Nephron progenitor cell (in vitro differentiated cells): ENCODE measurements at places on chromosomes 4 and X.

GRCh38 chr4:113355550-113356371, 306.3 kb downstream of the ANK2 start:
- H3K36me3 ChIP-seq = peaks cover 38% of the 10 kb centered on the region
- DNase-seq = no peak
- no peak overlapping the region for H3K27ac ChIP-seq

DNA sequence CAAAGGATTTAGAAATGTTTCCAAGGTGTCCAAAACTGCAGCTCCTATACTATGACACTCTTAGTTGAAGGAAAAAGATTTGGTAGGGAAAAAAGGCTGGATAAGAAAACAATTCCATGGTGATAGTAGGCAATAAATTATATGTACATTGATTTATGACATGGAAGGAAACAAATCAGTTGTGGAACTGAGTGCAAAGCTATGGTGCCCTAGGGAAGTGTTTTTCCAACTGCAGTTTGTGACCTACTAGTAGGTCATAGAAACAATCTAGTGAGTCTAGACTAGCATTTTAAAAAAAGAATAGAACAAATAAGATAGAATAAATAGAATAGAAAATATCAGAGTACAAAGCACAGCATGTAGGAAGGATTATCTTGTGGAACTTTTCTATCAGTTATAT, 58.4 kb upstream of the TSPAN5 start:
- H3K4me3 ChIP-seq = no peak overlapping the region
- H3K4me1 ChIP-seq = peaks cover 16% of the 10 kb centered on the region
- H3K27ac ChIP-seq = peak overlapping the region; percentile 17
- H3K36me3 ChIP-seq = peaks cover 6% of the 10 kb centered on the region
- H3K27me3 ChIP-seq = peaks cover 3% of the 10 kb centered on the region
- DNase-seq = no peak

GRCh38 chrX:150216716-150217115, 146.4 kb upstream of the MAMLD1 start:
- peaks cover 9% of the 10 kb centered on the region for H3K4me1 ChIP-seq
- peaks cover 22% of the 10 kb centered on the region for H3K27me3 ChIP-seq
- H3K27ac ChIP-seq = no peak overlapping the region

DNA sequence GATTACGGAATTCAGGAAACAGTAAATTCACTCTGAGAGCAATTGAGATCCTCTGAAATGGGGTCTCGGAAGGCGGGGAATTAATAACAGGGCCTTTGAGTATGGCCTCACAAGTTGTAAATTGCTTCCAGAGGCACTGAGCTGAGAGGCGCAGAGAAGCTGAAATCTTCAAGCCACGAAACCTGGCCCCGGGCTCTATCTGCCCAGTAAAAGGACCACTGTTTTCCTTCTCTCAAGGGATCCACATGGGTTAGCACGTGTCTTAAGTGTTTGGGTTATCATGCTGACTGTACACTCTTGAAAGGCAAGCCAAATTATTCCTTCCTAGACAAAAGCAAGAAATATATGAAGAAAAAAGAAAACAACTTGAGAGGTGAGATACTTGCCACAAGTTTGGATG, 1012.9 kb upstream of the FTHL17 start:
- H3K36me3 ChIP-seq = no peaks in the 10 kb centered on the region
- no peak overlapping the region for H3K27ac ChIP-seq
- DNase-seq = no peak
- H3K4me3 ChIP-seq = no peak overlapping the region
- no peaks in the 10 kb centered on the region for H3K4me1 ChIP-seq

DNA sequence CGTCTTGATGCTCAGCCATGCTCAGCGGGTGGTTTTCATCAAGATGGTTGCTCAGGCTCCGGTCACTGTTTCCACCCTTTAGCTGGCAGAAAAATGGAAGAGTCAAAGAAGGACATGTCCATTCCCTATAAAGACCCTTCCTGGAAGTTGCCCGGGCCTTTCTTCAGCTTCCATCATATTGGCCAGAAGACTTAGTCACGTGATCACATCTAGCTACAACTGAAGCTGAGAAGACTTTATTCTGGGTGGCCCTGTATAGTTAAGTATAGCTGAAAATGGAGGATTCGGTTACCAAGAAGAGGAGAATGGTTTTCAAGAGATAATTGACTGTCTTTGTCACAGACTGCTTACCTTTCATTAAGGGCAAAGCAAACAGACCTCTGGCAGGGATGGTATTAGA, 296.7 kb upstream of the CASK start:
- no peak overlapping the region for H3K4me3 ChIP-seq
- no peak for DNase-seq
- H3K4me1 ChIP-seq = peaks cover 12% of the 10 kb centered on the region
- H3K27ac ChIP-seq = no peak overlapping the region
- no peaks in the 10 kb centered on the region for H3K36me3 ChIP-seq

- H3K27ac ChIP-seq = no peak overlapping the region
- peaks cover 84% of the 10 kb centered on the region for H3K27me3 ChIP-seq
- H3K4me1 ChIP-seq = peaks cover 37% of the 10 kb centered on the region
- H3K4me3 ChIP-seq = peak overlapping the region; percentile 81
- peak; percentile 34 for DNase-seq
These were observed 1.1 kb upstream of the SEL1L3 start for GRCh38 chr4:25863831-25864418.

GRCh38 chrX:118350706-118351105, 4.8 kb downstream of the WDR44 start:
- peaks cover 40% of the 10 kb centered on the region for H3K4me1 ChIP-seq
- no peak overlapping the region for H3K27ac ChIP-seq
- H3K36me3 ChIP-seq = no peaks in the 10 kb centered on the region
- no peak overlapping the region for H3K4me3 ChIP-seq
- H3K27me3 ChIP-seq = peaks cover 4% of the 10 kb centered on the region

GRCh38 chrX:149699761-149700160, 12.1 kb upstream of the MAGEA11 start:
- H3K27me3 ChIP-seq = peaks cover 7% of the 10 kb centered on the region
- no peak for DNase-seq
- no peaks in the 10 kb centered on the region for H3K4me1 ChIP-seq
- H3K4me3 ChIP-seq = no peak overlapping the region

DNA sequence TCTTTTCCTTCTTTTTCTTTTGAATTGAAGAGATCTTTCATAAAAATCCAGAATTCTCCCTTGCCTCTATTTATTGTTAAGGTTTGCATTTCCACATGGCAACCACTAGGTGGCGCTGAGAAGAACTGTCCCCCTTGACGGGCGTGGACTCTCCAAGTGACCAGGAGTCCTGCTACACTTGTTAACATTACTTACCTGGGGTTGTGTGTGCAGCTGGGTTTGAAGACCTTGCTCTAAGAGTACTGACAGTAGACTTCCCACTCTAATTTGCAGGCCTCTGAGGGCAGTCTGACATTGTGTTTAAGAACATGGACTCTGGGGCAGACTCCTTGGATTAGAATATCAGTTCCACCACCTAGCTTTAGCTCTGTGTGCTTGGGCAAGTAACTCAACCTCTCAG, 52.8 kb downstream of the GPRIN3 start:
- no peak overlapping the region for H3K27ac ChIP-seq
- H3K36me3 ChIP-seq = no peaks in the 10 kb centered on the region
- H3K4me1 ChIP-seq = peaks cover 2% of the 10 kb centered on the region
- H3K4me3 ChIP-seq = no peak overlapping the region
- peaks cover 3% of the 10 kb centered on the region for H3K27me3 ChIP-seq

GRCh38 chr4:103100691-103101090, 1.1 kb upstream of the BDH2 start:
- H3K4me1 ChIP-seq = peaks cover 40% of the 10 kb centered on the region
- no peak overlapping the region for H3K27ac ChIP-seq
- no peak for DNase-seq

DNA sequence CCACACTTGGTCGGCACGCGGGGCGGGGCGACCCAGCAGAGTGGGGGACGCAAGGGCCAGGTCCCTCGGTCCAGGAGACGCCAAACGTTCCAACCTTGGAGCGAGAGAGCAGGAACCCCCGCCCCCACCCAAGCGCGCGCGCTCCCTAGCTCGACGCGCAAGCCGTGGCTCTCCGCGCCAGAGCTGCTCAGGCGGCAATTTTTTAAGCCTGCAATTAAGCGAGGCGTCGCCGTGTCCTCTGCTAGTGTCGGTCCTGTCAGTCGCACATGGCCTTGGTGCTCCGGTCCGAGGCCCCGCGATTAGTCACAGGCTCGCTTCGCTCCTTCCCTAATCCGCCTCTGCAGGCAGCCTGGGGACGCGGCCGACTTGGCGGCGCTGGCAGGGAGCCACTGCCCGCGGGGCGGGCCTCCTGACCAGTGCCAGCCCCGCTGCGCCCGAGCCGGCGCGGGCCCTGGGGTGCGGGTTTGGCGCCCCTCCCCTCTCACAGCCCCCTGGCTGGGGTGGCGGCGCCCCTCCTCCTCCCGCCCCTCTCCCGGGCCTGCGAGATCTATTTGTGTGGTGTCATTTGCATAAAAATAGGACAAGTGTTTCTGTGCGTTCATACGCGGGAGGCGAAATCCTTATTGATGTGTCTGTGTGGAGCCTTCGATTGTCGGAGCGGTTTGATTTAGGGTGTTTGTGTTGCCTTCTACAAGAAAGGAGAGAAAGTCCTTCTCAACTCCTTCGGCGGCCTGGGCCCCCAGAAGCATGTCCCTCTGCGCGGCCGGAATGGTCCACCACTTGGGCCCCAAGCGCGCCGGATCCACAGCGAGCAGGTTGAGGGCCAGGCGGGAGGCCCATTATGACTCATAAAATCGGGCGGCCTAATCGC, 9.8 kb upstream of the BCOR start:
- peaks cover 34% of the 10 kb centered on the region for H3K4me1 ChIP-seq
- peaks cover 28% of the 10 kb centered on the region for H3K27me3 ChIP-seq
- H3K36me3 ChIP-seq = no peaks in the 10 kb centered on the region
- H3K4me3 ChIP-seq = peak overlapping the region; percentile 77
- peak; percentile 54 for DNase-seq
- no peak overlapping the region for H3K27ac ChIP-seq

DNA sequence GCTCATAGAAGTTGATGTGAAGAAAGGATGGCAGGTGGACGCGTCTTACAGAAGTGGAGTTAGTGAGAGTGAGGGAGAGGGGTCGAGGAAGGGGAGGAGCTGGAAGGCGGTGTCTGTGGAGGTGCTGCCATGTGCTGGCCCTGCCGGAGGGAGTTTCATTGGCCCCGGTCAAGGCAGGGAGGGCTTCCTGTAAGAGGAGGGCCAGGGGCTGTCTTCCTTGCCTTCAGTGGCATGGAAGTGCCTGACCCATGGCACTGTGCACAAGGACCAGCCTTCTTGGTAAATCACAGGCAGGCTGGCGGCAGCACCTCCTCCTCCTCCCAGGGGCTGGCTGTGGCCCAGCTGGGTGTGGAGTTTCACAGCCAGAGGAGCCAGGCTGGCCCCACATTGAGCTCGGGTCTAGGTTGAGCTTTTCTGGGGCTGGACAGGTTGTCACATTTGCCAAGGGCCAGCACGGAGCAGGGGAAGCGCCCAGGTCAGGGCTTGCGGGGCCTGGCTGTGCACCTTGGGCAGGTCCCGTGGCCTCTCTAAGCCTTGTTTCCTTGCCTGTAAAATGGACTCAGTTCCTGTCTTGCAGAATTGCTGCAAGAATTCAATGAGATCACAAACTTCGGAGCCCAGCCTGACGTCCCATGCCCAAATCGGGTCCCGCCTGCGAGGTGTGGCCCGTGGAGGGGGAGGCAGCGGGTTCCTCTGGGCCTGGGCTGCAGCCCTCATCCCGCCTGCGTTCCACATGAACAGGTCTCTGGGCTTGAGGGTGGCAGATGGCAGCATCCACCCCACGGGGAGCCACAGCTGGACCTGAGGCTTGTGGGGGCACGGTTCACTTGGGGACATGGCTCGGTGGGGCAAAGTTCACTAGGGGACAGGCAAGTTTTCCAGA, 7.0 kb downstream of the HTRA3 start:
- H3K4me3 ChIP-seq = no peak overlapping the region
- no peak for DNase-seq
- no peaks in the 10 kb centered on the region for H3K36me3 ChIP-seq

DNA sequence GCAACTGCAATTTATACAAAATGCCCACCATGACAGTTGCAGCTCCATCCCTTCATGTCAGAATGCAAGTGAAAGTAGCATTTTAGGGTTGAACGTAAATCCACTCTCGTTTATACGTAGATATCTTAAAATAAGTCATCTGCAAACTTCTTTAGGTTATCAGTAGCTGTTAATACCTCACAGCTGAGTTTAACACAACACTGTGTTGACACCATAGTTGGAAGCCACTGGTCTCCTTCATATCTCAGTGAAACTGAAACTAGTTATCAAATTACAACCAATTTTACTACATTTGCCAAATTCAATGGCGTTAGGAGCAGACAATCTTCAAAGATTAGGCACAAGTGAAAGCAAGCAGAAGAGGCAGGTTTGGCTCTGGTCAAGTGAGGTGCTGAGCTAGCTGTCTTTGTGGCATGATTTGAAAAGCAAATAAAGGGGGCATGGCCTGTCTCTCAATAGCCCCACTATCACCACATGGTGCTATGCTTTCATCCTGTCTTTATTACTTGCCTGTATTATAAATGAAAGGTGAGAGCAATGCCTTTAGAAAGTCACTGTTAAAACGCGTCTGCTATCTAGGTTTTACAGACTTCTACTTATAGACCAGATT, 12.3 kb downstream of the PPP3CA start:
- no peak overlapping the region for H3K27ac ChIP-seq
- peaks cover 39% of the 10 kb centered on the region for H3K36me3 ChIP-seq
- peaks cover 3% of the 10 kb centered on the region for H3K4me1 ChIP-seq
- H3K4me3 ChIP-seq = no peak overlapping the region
- no peaks in the 10 kb centered on the region for H3K27me3 ChIP-seq

DNA sequence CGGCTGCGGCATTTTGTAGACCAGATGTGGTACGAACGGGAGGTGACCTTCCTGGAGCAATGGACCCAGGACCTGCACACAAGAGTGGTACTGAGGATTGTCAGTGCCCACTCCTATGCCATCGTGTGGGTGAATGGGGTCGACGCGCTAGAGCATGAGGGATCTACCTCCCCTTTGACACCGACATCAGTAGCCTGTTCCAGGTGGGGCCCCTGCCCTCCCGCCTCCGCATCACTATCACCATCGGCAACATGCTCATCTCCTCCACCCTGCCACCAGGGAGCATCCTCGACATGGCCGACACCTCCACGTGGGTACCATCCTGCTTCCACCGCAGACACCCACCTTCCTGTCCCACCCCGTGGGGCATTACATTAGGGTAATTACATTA, 46.2 kb downstream of the SMARCA5 start:
- no peaks in the 10 kb centered on the region for H3K27me3 ChIP-seq
- H3K4me1 ChIP-seq = no peaks in the 10 kb centered on the region
- H3K27ac ChIP-seq = no peak overlapping the region
- no peak overlapping the region for H3K4me3 ChIP-seq
- no peak for DNase-seq

DNA sequence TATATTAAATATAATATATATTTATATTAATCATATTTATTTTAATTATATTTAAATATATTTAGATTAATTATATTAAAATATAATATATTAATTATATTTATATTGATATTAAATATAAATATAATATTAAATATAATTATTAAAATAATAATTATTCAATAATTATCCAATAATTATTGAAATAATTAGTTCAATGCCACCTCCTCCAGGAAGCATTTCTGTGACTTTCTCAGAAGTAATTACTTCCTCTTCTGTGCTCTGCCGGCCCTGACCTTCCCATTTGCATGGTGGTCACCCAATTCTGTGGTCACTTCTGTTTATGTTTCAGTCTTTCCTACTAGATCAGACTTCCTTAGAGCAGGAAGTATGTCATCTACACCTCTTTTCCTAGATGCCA, 45.8 kb downstream of the EVC2 start:
- no peaks in the 10 kb centered on the region for H3K27me3 ChIP-seq
- no peak overlapping the region for H3K4me3 ChIP-seq
- no peak for DNase-seq
- no peaks in the 10 kb centered on the region for H3K4me1 ChIP-seq
- peaks cover 50% of the 10 kb centered on the region for H3K36me3 ChIP-seq

GRCh38 chr4:155025762-155026457, 182.5 kb upstream of the NPY2R start:
- peak; percentile 68 for DNase-seq
- H3K4me1 ChIP-seq = no peaks in the 10 kb centered on the region
- no peak overlapping the region for H3K27ac ChIP-seq
- no peaks in the 10 kb centered on the region for H3K36me3 ChIP-seq
- H3K4me3 ChIP-seq = peak overlapping the region; percentile 18
- no peaks in the 10 kb centered on the region for H3K27me3 ChIP-seq
